ENCODE measurements at places on chromosomes 12 and 14.

DNA sequence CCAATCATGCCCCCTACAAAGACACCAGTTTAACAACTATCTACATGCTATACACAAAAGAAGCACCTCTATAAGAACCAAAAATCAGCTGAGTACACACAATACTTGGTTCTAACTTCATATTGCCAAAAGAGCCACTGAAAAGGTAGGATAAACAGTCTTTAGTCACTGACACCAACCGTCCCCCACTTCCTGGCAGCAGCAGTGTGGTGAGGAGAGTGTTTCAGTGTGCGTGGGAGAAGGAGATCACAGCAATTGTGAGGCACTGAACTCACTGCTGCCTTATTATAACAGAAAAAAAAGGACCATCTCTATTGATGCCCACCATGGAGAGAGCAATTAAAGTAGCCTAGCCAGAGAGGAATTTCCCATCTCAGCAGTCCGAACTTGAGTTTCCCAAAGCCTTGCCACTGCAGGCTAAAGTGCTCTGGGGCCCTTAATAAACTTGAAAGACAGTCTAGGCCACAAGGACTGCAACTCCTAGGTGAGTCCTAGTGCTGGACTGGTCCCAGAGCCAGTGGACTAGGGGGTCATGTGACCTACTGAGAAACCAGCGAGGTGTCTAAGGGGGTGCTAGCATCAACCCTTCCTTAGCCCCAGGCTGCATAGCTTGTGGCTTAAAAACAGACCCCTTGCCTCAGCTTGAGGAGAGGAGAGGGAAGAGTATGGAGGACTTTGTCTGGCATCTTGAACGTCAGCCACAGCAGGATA, 37.1 kb upstream of the LMNTD1 start:
- DNase-seq: no peak

DNA sequence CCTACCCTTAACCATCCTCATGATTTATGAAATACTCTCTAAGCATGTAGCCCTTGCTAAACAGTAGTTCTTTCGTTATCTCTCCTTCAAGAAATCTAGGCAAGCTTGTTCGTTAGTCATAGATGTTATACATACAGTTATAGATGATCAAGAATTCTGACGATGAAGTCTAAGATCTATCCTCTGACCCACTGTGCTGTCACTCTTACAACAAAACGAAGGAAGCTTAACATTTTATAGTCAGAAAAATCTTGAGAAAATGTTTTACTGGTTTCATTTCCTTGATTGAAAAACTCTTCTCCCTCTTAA, 68.9 kb downstream of the SPPL3 start:
- DNase-seq: no peak

GRCh38 chr14:54590481-54590880, 23.6 kb downstream of the SAMD4A start:
- no peak for DNase-seq

DNA sequence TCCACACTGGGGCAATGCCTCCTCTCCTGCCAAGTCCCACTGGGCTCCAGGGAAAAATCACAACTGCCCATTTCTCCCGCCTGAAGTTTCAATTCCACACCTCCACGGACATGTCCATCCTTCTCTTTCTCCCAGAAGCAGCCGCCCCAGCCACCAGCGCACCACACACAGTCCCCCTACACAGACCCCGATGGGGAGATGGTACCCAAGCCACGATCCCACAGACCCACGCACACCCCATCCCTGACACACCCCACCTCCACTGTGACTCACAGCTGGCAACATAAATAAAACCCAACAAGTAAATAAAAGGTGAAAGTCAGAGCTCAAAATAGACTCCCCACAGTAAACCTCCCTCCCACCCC, 2.6 kb downstream of the MSI1 start:
- DNase-seq: no peak

GRCh38 chr14:54840336-54840735, 62.3 kb downstream of the GCH1 start:
- no peak for DNase-seq

GRCh38 chr12:27462151-27462694, 15.7 kb downstream of the SMCO2 start:
- DNase-seq: no peak

GRCh38 chr14:98864211-98864610, 407.8 kb downstream of the BCL11B start:
- DNase-seq: no peak

DNA sequence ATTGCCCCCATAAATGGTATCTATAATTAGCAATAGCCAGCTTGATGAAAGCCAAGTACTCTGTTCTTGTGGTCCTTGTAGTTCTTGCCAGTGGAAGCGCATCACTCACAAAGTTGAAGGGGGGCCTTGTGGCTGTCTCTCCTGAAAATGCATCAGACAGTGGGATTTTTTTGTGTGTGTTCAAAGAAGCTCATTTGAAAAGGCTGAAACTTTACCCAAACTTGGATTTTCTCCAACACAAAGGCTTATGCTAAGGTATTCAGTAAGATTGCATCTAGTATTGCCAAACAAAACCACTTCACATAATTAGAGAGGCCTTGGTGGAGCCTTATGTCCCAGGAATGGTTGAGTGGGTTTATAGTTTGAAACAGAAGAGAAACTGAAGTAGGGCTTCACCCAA, 216.7 kb upstream of the TMTC1 start:
- no peak for DNase-seq

DNA sequence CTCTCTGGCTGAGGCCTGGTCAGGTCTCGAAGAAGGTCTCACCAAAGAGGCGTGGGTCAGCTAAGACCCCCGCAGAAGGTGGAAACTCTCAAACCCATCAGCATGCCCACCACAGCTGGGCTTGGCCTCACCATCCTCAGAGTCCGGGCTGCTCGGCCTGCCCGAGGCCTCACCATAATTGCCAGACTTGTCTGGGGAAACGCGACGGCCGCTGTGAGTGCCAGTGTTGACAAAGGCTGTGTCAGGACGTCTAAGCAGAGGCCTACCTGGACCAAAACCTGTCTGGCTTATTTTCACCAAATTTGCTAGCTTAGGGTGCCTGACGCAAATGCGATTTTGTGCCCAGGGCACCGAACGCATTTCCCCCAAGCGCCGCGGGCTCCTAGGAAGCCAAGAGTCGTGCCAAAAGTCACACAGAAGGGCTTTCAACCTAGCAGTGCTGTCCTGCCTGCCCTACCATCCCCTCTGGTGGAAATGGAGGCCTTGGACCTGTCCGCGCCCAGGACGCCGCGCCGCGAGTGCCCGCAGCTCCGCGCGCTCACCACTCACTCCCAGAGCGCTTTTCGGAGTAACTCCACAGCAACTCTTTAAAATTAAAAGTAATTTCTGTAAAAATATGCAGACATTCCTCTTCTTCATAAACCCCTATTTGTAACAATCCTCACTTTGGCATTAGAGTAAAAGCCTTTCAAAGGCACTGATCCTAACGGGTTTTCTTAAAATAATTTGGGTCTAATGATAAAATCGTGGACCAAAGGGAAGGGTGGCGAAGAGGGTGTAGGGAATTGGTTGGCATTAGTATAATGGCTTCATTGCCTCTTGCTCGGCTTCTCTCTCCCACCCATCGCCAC, 1.2 kb upstream of the ALX1 start:
- DNase-seq: no peak

DNA sequence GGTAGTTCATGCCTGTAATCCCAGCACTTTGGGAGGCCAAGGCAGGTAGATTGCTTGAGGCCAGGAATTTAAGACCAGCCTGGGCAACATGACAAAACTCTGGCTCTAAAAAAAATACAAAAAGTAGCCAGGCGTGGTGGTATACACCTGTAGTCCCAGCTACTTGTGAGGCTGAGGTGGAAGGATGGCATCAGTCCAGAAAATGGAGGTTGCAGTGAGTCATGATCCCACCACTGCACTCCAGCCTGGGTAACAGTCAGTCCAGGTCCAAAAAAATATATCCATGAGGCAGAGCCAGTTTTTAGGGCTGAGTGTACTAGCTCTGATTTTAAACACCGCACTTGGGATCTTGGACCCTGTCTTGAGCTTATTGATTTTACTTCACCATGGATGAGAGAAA, 30.6 kb upstream of the FICD start:
- DNase-seq: no peak

DNA sequence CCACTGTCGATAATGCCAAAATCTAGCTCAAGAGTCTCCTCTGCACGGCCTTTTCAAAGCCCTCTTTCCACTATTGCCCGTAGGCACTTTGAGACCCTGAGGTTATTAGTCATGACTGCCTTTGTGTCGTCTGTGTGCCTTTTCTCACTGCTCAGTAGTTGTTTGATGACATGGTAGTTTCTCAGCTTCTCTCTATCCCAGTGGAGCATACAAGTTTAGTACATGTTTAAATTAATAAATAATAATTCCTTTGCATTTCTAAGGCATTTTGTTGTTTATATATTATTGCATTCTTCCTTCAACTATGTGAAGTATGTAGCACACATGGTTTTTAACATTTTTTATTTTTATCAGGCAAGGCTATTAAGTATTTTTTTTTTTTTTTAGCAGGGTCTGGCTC, 458.1 kb downstream of the PCNX1 start:
- no peak for DNase-seq

DNA sequence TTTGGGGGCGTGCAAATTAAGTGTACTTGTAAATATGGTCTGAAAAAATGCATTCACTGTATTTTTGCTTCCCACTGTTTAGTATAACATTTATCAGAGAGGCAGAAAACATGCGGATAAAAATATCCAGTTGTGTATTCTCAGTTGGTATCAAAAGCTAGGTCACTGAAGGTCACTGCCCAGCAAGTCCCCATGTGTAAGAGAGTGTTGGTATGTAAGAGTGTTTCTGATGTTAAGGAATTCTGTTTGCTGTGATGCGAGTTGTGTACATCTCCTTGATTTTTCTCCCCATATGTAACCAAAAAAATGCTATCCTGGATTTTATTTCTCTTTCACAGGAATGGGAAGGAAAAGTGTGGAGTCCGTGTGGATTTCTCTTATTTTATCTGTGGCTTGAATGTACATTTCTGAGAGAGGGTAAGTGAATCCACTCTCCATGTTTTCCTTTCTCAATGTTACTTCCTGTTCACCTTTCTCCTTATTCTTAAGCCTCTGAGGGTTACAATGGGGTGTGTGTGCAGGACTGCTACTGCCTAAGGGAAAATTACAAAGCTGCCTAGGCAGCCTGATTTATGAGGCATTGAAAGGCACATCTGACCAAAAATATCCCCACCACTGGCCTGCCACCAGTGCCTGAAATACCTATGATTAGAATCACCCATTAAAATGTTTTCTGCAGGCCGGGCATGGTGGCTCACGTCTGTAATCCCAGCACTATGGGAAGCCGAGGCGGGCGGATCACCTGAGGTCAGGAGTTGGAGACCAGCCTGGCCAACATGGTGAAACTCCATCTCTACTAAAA, 97.9 kb upstream of the USP44 start:
- DNase-seq: no peak

DNA sequence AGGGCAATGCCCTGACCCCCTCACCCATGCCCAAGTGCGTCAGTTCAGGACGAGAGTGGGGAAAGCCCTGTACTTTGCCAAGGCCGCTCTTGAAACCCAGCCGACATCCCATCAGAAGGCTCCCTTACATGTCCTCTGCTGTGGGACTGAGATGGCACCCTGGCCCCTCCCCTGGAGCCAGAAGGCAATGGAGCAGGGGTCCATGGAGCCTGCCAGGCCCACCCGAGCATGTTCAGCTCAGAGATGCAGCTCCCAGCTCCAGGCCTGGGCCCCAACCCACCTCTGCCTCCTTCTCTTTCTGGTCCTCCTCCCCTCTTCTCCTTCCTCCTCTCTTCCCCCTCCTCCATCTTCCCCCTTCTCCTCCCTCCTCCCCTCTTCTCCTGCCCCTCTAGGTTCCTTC, 95.5 kb downstream of the PAPOLA start:
- no peak for DNase-seq

GRCh38 chr12:96196781-96197180, 2.6 kb downstream of the ELK3 start:
- no peak for DNase-seq

DNA sequence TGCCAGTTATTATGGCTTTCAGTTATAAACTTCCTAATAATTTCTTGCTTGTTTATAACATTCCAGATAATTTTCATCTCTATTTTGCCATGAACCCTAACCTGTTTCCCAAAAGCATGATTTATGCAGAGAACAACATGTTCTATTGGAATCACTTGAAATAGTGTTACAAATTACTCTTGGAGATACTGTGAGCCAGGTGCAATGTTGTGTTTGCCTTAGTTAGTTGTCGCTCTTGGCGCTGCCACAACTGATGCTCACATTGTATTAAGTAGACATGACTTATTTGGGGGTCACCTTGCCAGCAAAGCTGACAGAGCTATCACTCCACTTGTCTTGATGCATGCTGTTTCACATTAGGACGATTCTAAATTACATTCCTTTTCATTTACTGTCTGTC, 49.4 kb downstream of the TSPAN8 start:
- no peak for DNase-seq

DNA sequence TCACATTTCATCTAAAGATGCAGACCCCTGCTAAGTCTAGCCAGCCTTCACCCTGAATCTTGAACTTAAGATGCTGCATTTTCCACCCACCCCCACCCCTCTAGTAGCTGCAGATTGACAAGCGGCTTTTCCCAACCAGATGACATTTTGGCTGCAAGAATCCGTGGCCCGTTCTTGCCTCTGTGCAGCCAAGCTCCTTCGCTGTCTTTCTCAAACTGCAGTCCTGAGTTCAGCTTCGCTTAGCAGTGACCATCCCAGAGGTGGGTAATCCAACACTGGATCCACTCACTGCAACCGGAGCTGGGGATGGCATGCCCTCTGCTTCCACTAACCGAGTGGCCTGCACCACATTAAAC, 765 bp upstream of the NFYB start:
- DNase-seq: no peak

GRCh38 chr14:52974406-52974805, 23.6 kb upstream of the FERMT2 start:
- no peak for DNase-seq

DNA sequence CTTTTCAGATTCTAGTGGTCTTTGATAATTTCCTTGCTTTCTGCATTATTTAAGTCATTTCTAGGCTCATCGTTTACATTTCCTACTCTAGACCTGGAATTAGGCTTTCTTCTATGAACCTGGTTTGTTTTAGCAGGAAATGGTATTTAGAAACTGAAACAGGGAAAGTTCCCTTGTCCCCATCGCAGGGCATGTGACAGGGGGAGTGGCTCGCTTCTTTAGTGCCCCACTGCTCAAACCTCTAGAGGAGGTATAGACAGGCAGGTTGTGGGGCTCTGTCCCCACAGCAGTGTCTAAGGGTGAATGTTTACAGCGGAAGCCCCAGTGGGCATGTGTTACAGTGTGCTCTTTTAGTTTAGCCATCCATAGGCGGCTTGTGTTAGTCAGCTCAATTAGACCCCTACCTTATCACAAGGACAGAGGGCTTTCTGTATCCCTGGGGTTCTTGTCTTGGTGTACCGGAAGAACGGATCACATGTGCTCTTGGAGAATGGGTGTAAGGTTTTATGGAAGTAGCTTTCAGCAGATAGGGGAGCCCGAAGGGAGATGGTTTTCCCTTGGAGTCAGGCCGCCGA, 25.0 kb downstream of the IFT81 start:
- DNase-seq: no peak

All from stimulated activated CD8-positive, alpha-beta memory T cell treated with anti-CD3 and anti-CD28 coated beads, Interleukin-4, amount 100 ng/mL, for 1 hour (primary cell).